ENCODE measurements at places on chromosomes 12 and 14.
A peak's percentile ranks its signal among the peaks of the same experiment; 100 is the strongest.

GRCh38 chr12:97714107-97714563, 251.5 kb downstream of the RMST start:
- DNase-seq, result no peak

DNA sequence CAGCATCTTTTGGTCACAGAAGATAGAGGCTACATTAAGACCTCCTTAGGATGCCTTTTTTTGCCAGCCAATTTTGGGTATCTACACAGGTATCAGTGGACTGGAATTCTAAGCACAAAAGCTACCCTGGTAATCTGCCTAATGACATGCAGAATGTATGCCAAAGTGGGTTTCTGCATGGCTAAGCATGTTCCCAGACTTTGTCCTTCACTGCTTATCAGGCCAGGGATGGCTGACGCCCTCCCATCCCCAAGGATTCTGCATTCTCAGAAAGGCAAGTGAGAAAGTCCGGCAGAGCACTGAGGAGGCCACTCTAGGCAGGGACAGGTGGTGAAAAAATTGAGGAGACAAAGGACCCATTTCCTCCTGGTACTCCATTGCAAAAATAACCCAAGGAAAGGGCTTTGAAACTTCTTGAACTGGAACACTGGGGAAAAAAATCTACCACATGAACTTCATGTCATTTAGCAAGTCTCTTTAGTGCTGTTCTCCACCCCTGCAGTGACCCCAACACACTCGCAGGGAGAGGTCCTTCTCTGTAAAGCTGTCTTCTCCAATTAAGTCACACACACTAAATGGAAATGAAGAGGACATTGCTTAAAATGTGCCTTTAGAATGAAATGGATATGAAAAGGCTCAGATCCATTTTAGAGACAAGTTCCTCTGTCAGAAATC, 91.7 kb upstream of the MAX start:
- DNase-seq, result no peak

DNA sequence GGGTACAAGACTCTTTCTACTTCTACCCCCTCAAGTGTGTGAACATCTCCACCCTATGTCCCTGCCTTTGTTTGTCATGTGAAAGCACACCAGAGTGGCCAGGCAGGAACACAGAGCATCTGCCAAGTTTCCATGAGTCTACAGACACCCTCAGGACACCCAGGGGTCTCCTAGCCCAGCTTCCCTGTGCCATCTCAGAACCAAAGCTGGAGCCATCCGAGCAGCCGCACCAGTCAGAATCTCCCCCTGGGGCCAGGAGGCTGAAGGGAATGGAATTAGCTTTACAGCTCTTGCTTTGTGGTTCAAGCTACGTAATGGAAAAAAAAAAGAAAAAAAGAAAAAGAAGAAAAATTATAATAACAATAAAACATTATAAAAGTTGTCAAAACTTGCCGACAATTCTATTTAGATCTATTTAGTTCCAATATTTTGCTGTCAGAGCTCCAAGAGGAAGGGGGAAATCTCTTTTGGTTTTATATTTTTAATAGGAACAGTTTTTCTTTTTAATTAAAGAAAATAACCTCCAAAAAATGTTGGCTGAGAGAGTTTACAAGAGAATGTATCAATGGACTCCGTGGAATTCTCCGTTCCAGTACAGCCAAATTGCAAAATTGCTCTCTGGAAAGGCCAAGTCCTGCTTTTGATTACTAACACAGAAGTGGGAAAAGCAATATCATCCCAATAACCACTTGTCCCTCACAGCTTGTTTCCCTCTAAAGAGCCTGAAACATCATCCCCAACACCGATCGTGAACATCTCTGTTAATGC, 37.1 kb downstream of the TBX5 start:
- DNase-seq, result no peak

- DNase-seq, result no peak
Measured at GRCh38 chr14:57982804-57983634, 117.1 kb upstream of the SLC35F4 start.

DNA sequence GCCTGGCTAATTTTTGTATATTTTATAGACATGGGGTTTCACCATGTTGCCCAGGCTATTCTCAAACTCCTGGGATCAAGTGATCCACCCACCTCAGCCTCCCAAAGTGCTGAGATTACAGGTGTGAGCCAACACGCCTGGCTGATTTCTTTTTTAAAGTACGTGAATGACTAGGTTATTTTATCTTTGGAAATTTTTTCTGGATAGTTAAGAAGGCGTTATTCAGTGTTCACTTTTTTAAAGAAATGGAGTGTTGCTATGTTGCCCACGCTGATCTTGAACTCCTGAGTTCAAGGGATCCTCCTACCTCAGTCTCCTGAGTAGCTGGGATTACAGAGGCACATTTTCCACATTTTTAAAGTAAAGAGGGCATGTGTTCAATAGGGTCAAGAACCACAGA, 58.6 kb downstream of the SVOP start:
- no peak for DNase-seq

GRCh38 chr14:65206448-65207096, 104.3 kb upstream of the MAX start:
- DNase-seq, result no peak

- DNase-seq, result peak; percentile 45
Measured at GRCh38 chr12:66647034-66647691, 31.7 kb downstream of the GRIP1 start.

- DNase-seq, result no peak
Measured at GRCh38 chr14:81440041-81440440, 39.9 kb upstream of the STON2 start.

- DNase-seq, result no peak
Measured at GRCh38 chr12:4032924-4033615, 159.9 kb upstream of the PARP11 start.

- no peak for DNase-seq
Measured at GRCh38 chr12:108751821-108752220, 20.5 kb upstream of the CORO1C start.

- no peak for DNase-seq
Measured at GRCh38 chr14:69812711-69813110, 15.7 kb upstream of the SLC10A1 start.

DNA sequence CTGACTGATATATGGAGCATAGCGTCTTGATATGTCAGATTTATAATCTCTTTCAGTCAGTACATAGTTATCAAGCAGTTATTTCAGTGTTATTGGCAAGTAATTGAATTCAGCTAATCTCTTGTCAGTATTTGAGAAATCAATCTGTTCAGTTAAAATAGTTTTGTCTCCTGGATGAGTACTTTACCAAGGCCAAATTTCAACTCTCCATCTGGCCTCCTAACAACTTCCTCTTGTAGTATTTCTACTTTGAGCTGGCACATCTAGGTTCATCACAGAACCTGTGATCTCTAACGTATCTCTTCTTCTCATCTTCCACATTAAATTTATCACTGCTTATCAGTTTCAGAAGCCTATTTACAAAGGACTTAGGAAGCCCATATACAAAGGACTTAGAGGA, 690.5 kb downstream of the C12orf50 start:
- no peak for DNase-seq

All from HTR-8/SVneo (cell line).